Spleen (tissue), 13 donors: ENCODE measurements at places on chromosomes 16 and 17.

DNA sequence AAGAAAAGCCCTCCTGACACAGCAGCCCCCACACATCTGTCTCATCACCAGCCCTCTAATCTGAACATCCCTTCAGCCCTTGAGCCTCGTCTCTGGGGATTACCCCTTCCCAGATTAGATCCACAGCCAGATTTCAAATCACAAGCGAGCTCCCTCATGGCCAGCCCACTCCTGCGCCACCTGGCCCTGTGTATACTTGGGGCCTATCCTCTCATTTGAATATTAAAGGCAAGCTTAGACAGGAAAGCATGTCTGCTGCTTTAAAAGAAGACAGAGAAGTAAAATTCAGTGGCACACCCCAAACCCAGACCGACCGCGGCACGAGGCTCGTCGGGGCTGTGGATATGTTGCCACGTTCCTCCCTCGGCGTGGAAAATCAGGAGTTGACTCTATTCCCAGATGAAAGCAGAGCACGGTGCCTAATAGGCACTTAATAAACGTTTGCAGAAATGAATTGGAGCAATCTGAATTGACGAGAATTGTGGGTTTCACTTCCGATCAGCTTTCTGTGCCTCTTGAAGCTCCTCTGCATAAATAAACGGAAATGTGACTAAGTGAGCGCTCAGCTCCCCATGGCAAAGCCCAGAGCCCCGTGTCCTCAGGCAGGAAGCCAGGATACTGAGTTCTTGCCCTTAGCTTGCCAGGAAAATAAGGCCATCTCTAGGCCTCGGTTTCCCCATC is 108.0 kb downstream of the CCDC182 start:
- DNase-seq: peak; percentile 56

- DNase-seq: peak; percentile 85
These were observed 5.3 kb downstream of the RPL13 start for GRCh38 chr16:89565506-89566372.

DNA sequence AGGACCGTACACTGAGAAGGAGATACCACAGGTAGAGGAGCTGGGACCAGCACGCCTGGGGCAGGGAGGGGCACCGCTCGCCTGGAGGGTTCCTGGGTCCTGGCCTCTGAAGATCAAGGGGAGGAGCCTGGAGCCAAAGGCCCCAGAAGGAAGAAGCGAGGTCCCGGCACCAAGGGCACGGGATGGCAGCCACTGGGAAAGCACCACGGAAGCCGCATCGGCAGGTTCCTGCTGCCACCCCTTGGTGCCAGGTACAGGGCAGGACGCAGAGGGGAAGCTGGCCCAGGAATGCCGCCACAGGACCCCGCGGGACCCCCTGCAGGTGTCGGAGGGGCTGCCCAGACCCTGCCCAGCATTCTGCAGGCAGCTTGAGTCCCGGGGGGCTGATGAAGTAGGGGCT is 42.5 kb upstream of the CBFA2T3 start:
- DNase-seq: no peak

DNA sequence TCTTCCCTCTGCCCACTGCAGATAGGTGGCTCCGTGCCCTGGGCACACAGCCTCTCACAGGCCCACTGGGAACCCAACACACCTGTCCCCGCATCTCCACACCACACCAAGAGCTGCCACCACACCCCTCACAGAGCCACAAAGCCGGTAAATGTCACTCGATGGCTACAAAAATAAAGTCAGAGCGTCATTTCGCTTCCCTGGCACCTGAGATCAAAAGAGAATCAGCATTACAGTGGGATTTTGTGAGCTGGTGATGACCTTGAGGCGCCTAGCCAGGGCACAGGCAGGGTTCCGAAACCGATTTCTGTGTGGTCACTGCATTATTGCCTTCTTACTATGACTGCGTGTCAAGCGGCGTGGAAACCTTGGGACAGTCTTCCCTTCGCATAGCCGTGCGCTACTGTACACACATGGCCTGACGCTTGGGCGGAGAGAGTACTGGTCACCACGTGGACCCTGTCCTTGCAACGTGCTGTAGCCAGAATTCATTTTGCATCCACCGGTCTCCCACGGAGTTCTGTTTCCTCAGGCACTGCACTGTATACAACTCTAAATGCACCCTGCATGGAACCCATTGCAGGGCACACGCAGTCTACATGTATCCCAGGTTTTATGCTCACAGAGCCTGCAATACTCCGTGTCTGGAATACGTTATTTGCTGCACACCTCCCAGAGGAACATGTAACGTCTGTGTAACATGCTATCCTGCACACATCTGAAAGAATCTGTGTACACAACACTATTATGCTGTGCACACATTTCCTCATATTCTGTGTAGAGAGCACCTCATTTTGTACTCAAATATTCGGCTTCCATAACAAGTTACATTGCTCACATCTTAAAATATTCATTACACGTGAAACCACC is 5.8 kb upstream of the FOXF1 start:
- DNase-seq: no peak

GRCh38 chr17:16459855-16460550 is 32.0 kb downstream of the LRRC75A start:
- DNase-seq: no peak

GRCh38 chr16:88333848-88334777 is 48.6 kb upstream of the ZNF469 start:
- no peak for DNase-seq

DNA sequence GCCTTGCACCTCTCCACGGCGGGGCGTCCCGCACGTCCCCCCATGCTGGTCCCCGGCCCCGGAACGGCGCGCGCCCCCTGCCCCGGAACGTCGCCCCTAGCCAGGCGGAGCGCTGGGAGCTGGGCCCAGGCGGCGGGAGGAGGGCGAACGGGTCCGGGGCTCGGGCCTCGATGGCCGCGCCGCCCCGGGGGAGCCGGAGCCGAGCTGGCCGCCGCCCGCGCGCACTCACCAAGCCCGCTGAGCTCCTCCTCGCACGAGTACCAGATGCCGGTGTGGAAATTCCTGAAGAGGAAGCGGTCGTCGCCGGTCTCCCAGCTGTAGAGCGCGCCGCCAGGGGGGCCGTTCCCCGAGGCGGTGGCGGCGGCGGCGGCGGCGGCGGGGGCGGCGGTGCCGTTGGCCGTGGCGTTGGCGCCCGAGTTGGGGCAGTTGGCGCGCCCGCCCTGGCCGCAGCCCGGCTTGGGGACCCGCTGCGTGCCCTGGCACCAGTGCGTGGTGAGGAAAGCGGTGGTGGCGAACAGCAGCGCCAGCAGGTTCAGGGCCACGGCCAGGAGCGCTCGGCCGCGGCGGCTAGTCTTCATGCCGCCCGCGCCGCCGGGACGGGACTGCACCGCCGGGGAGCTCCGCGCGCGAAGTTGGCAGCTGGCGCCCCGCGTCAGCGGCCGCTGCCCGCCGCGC is 530 bp downstream of the GSG1L start:
- peak; percentile 52 for DNase-seq

DNA sequence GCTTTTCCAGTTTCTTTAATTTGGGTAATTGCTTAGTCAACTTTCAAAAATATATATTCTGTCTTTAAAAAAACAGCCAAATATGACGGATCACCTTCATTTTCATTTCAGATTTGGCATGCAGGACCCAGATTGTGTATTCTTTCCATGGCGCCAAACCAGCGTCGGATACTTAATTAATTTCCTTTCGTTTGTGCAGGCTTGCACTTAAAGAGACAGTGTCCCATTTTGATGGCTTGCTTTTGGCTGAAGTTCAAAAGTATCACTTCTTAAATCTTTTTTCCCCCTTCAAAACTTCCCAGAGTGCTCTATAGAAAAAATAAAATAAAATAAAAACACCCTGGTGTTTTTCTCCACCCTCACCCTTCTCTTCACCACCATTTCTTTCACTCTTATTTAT is 394.5 kb upstream of the SOX9 start:
- no peak for DNase-seq

DNA sequence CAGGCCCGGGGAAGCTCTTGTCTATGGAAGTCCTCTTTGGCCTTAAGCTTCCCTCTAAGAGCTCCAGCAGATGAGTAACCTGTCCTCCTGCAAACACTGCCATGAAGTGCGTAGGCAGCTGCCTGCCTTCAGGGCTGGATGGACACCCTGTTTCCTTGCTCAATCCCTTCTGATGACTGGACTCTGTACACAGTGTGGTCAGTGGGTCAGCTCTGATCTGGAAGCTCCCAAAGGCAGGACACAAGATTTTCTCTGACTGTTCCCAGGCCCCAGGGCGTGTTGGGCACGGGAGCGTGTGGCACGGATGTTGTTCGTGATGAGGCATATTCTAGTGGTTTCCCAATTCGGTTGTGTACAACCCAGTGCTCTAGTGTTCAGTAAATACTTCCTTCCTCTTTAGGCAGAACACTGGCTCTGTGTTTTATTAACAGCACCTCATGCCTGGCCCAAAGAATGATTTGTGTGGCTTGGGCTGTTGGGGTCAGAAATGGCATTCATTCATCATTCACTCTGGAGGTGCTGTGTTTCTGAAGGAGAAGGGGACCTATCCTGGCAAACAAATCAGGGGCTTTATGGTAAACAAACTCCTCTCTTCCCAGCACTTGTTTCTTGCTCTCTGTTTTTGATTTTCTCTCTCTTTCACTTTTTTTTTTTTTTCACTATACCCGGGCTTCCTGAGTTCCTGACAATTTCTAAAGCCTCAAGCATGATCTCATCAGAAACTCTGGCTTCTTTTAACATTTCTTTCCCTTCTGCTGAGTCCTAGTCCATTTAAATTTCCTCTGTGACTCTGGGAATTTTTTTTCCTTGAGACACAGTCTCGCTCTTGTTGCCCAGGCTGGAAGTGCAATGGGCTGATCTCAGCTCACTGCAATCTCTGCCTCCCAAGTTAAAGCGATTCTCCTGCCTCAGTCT is 12.0 kb upstream of the RNF157 start:
- peak; percentile 91 for DNase-seq

DNA sequence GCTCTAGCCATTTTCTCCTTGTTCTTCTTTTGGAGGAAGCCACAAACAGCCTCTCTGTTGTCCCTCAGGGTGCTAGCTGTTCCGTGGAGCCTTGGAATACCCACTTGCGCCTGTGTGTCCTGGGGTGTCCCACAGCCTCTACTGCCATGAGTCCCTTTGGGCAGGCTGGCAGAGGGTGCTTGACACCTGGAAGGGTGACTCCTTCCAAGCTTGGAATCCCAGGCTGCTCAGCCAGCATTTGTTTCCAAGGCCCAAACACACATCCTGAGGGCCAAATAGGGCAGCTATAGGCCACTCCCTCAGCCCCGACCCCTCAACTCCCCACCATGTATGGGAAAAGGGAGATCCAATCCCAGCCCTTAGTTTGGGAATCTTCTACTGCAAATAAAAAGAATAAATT is 14.9 kb downstream of the ZNHIT3 start:
- no peak for DNase-seq

GRCh38 chr16:57628008-57628781 is at the start of gene ADGRG1:
TSS of gene ADGRG1 (plus strand) at chr16:57628630. CDS start at chr16:57650288, 21,658 bp downstream.
- DNase-seq: no peak

GRCh38 chr17:70239391-70239826 is 70.1 kb downstream of the KCNJ2 start:
- no peak for DNase-seq

DNA sequence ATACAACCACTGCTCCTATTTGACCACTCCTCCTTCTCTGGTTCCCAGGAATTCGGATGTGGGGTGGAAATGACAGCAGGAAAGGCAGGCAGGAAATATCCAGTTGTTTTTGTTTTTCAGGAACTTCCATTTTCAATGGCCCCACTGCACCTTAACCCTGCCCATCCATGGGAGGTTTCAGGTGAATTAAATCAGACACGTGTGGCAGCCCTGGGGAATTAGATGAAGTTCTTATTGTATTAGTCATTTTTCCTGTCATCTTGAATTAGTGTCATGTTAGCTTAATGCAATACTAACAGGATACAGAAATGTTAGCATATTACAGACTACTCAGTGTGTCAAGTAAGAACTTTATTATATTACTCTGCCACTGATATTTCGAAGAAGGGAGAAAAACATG is 146.4 kb downstream of the CHD9NB start:
- no peak for DNase-seq

GRCh38 chr17:55495239-55495638 is 16.0 kb downstream of the SMIM36 start:
- DNase-seq: no peak

GRCh38 chr17:73566905-73567782 is 77.1 kb downstream of the SDK2 start:
- peak; percentile 88 for DNase-seq

DNA sequence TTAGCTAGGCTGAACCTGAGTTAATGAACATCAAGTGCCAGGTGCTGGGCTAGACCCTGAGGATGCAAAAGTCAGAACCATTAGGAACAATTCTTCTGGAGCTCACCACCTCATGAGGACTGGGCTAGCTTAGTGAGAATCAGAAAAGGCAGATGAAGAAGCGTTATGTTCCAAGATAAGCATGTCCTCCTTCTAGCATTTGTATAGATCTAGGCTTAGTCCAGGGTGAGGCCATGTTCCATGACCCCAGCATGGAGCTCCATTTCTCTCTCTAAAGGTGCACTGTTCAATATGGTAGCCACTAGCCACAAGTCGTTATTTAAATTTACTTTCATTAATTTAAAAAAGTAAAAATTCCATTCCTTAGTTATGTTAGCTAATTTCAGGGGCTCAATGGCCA is 365.3 kb upstream of the CCL2 start:
- no peak for DNase-seq

DNA sequence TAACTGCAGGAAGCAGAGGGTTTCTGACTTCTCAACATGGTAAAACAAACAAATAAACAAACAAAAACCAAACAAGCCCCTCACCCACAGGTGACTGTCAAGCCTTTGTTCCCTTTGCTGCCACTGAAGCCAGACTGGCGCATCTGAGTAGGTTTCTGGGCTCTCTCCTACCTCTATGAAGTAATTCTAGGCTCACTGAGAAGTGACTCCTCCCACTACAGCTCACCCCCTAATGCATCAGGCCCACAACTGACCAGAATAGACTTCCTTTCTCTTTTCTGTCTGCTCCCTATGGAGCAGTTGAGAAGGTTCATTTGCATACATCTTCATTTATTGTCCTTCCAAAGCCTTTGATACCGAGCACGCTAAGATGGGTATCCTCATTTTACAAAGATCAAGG is 77.0 kb upstream of the CCL2 start:
- DNase-seq: no peak

GRCh38 chr17:27521281-27522027 is 65.2 kb downstream of the KSR1 start:
- DNase-seq: peak; percentile 21

DNA sequence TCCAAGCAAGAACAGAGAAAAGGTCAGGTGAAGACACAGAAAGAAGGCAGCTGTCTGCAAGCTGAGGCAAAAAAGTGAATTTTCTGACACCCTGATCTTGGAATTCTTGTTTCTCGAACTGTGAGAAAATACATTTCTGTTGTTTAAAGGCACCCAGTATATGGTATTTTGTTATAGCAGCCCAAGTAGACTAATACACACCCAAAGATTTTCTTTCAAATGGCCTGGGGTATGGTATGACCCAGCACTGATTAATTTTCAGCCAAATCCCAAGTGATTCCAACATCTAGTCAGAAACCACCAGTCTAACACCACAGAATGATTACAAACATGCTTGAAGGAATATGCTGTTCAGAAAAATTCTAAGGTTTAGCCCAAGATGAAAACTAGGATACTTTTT is 36.8 kb downstream of the TRIM37 start:
- DNase-seq: no peak

DNA sequence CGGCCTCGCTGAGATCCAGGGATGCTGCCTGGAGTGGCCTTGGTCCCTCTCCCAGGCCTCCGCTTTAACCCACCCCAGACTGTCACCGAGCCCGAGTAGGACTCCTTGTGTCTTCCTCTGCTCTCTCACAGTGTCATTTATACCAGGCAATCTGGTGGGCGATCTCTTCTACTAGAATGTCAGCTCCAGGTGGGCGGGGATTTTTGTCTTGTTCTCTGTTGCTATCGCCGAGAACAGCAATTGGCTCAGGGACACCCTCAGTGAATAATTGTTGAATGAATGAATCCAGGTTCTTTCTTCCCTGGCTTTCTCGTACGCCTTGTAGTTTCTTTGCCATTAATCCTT is 591 bp downstream of the DHX38 start:
- DNase-seq: no peak

GRCh38 chr17:44859701-44860100 is 12.0 kb downstream of the HIGD1B start:
- DNase-seq: no peak
